ENCODE measurements at places on chromosomes 11 and 22. TPM values are rescaled to one million over a fixed set of nuclear protein-coding genes. Genes with fewer than 3 reads are reported as not detected.

- no peak for DNase-seq
- H3K4me3 ChIP-seq, result no peak overlapping the region
- H3K27ac ChIP-seq, result no peak overlapping the region
- peaks cover 5% of the 10 kb centered on the region for H3K4me1 ChIP-seq
- peaks cover 5% of the 10 kb centered on the region for H3K27me3 ChIP-seq
Observed at GRCh38 chr22:50612528-50613221, 12.1 kb downstream of the MAPK8IP2 start.

DNA sequence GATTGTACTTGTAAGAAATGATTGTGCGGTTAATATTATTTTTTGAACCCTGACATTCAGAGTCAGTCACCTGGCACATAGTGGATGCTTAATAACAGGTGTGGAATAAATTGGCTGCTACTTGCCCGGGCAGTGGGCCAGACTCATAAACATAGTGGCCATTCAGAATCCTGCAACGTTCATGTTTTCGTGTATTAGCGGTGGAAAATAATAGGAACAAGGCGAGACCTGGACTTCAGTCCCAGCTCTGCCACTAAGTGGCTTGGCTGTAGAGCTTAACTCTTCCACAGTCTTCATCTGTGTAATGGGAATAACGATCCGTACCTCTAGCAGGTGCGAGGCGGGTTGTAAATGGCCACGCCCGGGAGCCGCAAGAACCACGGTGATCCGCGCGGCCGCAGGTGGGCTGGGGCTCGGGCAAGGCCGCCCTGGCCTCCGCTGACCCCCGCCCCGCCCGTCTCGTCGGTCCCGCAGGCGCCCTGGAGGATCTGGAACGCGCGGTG is 761 bp upstream of the TMEM25 start:
- H3K27me3 ChIP-seq, result no peaks in the 10 kb centered on the region
- no peaks in the 10 kb centered on the region for H3K36me3 ChIP-seq
- DNase-seq, result no peak
- peaks cover 37% of the 10 kb centered on the region for H3K4me1 ChIP-seq

GRCh38 chr11:119081682-119082260 is 2.9 kb upstream of the HMBS start:
- H3K4me1 ChIP-seq, result peaks cover 15% of the 10 kb centered on the region
- no peak overlapping the region for H3K4me3 ChIP-seq
- no peaks in the 10 kb centered on the region for H3K27me3 ChIP-seq
- H3K27ac ChIP-seq, result no peak overlapping the region

The P2RY2 gene
- total RNA-seq, result 0.52 TPM

The WBP2NL gene
- total RNA-seq, result 0.45 TPM

The TNNI2 gene
- not detected for total RNA-seq
